ENCODE measurements at places on chromosomes 1 and 21.

GRCh38 chr1:222310836-222311235 lies 237.1 kb downstream of the HHIPL2 start:
- DNase-seq = no peak

DNA sequence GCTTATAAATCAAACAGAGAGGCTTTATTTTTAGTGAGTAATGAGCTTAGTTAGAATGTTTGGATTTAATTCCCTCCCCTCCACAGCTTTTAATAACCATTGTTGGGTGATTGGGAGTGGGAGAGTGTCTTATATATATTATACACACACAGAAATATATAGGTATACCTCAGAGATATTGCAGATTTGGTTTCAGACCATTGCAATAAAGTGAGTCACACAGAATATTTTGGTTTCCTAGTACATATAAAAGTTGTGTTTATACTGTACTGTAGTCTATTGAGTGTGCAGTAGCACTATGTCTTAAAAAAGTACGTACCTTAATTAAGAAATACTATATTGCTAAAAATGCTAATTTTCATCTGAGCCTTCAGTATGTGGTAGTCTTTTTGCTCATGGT lies 44.4 kb downstream of the RPS6KC1 start:
- DNase-seq = no peak

DNA sequence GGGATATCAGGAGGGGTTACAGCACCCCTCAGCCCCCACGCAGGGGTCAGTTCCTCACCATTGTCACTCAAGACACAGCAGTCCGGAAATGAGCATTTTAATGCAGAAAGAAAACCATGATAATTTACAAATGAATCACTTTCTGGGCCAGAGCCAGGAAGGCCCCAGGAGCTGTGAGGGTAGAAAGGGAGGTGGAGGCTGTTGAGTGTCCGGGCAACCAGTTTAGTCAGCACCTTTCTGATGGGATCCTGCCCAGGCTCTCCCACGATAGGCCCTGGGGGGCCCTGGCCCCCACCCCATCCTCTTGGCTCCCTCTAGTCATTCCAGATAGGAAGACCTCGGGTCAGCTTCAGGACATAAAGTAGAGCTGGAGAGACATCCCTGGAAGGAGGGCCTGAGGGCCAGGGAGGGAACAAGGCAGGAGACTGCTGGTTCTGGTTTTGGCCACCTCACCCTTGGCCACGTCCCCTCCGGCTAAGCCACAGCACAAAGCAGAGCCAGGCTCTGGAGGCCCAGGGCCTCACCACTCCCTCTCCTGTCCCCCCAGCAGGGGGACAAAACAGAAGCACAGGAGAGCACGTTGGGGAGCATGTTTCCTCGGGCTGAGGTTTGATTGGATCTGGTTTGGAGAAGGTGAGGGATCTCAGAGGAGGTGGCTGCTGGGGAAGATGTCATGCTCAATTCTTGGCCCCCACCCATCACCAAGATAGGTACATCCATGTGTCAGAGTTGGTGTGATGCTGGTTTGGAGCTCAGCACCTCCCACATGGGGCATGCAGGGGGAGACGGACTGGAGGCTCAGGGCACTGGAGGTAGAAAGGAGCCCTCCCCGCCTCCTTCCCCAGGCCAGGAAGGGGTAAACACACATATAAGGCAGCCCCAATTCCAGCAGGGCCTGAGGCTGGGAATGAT lies 20.6 kb downstream of the ETNK2 start:
- DNase-seq = peak; percentile 20

DNA sequence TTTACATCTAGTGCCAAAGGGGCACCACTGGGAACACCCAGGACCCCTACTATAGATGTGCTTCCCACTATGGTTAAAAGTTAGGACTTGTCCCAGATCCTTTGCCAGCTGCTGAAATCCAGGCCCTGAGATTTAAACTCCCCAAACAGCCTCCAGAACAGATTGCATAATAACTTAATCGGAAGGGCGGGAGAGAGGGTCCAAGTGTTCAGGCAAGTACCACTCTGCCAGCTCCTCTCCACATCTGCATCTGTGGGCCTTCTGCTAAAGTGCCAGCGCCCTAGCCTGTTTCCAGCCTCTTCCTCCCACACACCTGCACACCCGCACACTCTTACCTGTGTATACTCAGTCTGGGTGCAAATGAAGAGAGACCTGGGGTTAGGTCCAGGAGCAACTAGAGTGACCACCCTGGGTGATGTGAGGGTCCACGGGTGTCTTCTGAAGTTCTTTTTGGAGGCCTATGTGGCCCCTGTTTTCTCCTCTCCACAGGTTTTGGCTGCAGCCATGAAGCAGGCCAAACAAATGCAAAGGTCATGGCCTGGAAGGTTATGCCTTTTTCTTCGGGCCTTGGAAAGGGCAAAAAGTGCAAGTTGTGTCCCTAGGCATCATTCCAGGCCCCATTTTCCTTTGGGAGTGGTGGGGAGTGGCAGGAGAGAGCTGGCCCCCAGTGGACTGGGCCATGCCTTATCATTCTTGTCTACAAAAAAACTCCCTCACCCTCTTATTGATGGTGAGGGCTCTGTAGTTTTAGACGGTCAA lies 29.3 kb downstream of the KIRREL1 start:
- DNase-seq = no peak

Data from hematopoietic multipotent progenitor cell treated with erythropoietin and hydrocortisone succinate and interleukin-3 and kit ligand, for 8 days (in vitro differentiated cells).